ENCODE measurements at places on chromosomes 11 and 22.

- DNase-seq, result no peak
Observed at GRCh38 chr11:122797651-122798050, 40.6 kb upstream of the CRTAM start.

DNA sequence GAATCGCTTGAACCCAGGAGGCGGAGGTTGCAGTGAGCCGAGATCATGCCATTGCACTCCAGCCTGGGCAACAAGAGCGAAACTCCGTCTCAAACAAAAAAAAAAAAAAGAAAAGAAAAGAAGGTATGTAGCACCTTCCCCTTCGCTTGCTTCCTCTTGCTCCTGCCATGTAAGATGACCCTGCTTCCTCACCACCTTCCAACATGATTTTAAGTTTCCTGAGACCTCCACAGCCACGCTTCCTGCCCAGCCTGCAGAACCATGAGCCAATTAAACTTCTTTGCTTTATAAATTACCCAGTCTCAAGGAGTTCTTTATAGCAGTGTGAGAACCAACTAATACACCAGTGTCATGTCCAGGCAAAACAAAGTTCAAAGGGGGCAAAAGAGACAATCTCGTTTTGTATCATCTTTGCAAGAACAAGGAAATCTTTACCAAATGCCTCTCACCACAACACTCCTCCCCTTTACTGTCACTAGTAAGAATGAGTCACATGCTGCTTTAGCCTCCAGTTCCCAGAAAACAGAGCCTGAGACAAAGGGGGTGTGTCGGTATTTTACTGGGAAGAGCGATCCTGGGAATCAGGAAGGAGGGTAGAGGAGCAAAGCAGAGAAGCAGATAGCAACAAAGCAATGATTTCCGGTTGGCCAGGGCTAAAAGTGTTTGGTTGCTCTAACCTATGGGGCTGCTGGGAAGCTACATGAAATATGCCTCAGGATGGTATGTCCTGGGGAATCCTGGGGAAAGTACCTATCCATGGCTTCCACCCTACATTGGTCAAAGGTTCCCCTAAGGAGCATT is 10.5 kb upstream of the MCHR1 start:
- no peak for DNase-seq

GRCh38 chr11:69689484-69690319 is 14.1 kb downstream of the FGF19 start:
- no peak for DNase-seq

DNA sequence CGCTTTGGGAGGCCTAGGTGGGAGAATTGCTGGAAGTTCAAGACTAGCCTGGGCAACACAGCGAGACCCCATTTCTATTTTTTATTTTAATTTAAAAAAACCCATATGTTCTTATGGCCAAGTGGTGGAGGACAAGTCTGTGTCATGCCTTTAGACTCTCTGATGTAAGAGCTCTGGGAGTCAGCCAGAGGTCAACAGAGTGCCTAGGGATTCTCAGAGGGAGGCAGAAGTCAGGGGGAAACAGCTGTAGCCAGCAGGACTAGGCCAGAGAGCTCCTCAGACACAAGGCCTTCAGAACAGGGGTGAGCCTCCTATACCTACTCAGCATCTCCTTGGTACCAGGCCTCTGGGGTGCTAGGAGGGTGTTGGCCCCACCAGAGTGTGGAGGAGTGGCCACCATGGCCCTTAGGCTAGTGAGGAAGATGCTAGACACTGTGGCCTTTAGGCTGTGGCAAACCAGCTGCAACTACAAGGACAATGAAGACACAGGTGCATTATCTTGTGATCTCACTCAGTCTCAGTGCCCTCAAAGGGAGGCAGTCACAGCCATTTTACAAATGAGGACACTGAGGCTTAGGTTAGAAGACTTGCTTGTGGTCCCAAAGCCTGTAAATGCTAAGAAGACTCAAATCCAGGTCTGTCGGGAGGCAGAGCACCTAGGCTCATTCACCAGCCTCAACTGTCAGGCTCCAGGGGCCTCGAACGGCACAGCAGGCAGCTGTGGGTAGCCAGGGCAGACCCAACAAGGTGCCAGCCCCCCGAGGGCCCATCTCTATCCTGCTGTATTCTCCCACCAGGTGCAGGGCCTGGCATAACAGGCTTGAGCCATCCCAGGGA is 5.0 kb downstream of the ZP1 start:
- DNase-seq, result no peak

DNA sequence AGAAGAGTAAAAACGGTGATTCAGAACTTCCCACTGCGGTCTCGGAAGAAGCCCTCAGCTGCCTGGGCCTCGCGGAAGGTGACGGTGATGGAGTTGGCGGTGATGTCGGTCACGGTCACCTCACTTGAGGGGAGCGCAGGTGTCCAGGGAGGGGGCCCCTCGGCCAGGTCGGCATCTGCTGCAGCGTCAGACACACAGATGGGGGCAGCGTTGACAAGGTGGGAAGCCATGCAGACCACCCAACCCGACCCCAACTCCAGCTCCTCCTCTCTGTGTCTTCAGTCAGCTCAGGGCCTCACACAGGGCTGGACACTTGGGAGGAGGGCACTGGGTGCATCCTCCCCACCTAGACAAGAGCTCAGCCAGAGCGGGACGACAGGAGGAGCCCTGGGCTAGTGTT is 18.6 kb downstream of the CBX7 start:
- DNase-seq, result no peak

GRCh38 chr11:128342511-128343134 is 244.7 kb downstream of the ETS1 start:
- DNase-seq, result no peak

DNA sequence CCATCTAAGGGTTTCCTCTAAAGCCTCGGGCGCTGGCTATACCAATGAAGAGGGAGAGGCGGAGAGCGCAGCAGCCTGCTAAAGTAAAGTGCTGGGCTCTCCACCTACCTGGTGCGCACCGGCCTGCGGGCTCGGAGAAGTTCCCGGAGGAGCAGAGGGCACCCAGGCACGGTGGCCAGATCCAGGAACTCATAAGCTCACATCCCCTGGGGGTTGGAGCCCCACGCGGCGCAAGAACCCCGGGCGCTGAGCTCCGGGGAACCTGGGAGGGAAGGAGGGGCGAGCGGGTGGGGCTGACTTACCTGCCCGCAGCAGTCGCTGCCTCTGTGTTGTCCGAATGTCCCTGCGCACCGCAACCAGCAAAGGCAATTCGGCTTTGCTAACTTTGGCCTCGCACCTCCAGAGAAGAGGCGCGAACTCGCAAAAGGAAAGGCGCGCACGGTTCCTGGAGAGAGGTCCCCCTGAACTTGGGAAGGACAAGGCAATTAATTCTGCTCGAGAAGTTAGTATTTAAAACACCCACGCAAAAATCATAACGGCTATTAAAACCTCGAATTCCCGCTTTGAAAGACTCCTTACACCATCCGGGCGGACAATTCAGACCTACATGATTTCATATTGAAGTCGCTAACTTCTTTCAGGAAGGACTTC is 127.6 kb upstream of the C11orf58 start:
- DNase-seq, result no peak

- DNase-seq, result no peak
Observed at GRCh38 chr11:125447721-125448120, 48.3 kb downstream of the FEZ1 start.

DNA sequence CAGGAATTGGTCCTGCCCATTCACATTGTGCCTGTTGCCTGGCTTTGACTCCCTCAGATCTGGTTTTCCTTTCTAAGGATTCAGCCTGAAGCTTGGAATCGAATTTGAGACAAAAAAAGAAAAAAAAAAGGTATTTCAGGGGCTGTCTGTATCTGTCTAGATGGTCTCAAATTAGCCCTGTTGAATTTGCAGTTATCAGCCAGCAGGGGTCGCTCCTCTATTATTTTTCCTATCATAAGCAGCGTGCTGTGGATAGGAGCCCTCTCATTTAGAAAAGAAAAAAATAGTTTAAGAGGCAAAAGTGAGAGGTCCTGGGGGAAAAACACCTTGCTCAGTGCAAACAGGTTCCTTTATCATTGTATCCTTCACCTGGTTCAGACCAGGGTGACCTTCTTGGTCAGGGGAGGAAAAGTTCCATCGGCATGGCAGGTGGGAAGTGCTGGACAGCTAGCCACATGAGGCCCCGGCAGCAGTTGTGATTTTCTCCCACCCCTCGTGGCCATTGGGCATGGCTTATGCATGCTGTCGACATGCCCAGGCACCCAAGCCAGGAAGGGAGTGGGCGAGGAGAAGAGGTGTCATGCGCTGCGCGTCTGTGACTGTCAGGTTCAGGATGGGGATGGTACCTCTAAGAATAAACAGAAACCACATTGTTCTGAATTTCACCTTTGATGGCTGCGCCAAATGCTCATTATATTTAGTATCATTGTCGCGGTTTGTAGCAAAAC is 13.1 kb downstream of the OR5AK2 start:
- no peak for DNase-seq

GRCh38 chr11:60378354-60378753 is at the start of gene MS4A7:
MS4A7 (plus strand) TSS chr11:60378532; CDS start chr11:60383142, 4,610 bp downstream.
- DNase-seq, result peak; percentile 55

DNA sequence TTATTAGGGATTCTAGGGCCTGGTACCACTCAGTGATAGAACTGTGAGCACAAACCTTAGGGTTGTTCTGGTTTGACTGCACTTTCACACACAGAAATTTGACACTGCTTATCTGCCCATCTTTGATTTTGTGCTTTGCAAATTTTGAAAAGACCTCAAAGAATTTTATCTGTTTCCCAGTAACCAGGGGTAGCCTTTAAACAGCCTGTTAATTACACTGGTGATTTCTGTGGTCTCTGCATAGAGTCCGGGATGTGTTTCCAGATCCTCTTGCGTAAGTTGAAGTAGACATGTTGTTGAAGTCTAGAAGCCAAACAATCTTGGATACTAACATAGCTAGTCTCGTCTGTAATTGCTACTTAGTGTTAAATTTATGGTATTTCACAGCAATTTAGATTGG is 75.3 kb downstream of the C22orf31 start:
- DNase-seq, result no peak

GRCh38 chr11:120835601-120836228 is 188.2 kb upstream of the TBCEL start:
- no peak for DNase-seq

GRCh38 chr11:44848203-44848962 is 102.3 kb downstream of the TP53I11 start:
- no peak for DNase-seq

DNA sequence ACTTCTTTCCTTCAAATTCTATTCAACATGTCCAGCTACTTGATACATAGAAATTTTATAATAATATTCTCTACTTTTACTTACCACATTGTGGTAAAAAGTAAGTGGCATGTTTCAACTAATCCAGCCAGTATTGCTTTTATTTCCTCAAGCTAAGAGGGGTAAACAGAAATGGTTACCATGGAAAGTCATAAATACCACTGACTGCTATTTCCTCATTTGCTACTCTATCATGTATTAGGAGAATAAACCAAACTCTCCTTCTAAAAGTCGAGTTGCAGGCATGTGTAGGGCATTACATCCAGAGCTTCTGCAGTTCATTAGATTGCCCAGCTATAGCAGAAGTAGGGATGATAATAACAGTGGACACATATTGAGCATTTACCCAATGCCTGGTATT is 208.4 kb downstream of the MAML2 start:
- DNase-seq, result no peak

DNA sequence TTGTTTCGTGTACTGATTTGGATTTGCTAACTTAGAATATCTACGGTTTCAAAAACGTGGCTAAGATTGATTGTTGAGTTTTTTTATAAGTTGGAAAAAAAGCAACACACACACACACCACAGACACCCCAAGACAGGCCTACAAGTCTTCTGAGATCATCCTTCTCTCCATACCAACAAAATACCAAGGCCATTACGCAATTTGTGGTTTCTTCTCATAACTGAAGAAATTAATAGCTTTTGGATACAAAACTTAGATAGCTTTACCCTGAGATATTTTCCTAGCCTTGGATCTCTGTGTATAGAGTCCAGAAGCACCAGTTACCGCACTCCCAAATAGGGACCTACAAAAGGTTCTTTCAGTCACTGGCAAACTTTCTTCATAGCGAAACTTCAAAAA is 113.6 kb downstream of the SIK3 start:
- no peak for DNase-seq

DNA sequence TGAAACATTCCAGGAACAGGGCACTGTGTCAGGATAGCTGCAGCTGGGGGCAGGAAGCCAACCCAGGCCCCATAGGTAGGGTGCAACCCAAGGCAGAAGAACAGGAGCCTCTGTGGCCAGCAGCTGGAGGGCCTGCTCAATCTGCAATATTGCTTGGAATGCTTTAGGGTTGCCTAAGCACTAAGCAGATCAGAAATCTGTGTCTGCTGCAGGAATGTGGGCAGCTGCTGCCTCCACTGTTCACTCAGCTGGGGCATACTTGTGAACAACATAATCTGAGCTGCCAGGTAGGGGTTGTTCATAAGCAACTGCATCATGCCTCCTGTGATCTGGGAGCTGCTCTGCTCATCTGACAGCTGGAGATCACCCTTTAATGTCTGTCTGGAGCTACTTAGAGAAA is 1.7 kb downstream of the UBQLNL start:
- no peak for DNase-seq

DNA sequence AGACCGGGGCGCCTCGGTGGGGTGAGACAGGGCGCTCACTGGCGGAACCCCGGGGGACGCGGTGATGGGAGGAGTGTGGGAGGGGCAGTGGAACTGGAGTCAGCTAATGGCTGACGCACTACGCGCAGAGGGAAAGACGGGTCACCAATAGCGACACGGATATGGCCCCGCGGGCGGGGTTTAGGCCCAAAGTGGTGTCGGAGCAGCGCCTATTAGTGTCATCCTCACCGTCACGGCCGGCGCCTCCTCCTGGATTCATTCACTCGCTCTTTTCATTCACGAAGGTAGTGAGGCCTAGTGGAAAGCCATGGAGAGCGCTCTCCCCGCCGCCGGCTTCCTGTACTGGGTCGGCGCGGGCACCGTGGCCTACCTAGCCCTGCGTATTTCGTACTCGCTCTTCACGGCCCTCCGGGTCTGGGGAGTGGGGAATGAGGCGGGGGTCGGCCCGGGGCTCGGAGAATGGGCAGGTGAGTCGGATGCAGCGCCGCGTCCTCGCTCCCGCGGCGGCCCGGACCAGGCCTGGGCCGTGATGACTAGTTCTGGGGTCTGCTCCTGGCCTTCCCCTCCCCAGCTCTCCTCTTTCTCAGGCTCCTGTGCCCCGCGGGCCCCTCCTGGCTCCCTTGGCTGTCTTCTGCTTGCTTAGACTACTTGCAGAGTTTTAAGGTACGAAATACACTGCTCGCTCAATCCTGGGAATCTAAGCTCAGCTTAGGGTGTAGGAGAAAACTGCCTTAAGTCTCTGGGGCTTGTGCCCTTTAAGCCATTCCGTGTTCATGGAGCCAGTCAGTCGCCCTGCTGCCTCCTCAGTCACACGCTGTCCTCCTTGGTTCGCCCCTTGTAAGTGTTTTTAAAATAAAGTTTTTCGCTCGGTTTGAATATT is at the start of gene HSD17B12:
Gene HSD17B12, plus strand, starts transcription at position 218 of the 880 bp plus-strand sequence. Its CDS starts 90 bp downstream, at position 308.
- DNase-seq, result peak; percentile 97

DNA sequence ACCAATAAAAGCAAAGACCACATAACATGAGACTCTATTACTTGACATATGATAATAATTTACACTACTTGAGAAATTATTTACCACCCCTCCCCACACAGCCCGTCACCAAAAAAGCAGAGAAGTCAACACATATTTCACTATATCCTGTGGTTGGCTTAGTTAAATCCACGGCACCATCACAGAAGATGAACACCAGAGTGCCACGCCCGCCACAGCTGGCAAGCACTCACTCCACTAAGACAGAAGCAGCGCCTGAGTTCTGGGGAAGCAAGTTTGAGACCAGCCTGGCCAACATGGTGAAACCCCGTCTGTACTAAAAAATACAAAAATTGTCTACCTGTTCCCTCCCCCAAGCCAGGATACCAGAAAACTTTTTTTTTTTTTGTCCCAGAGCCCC is 53.1 kb downstream of the PACSIN2 start:
- no peak for DNase-seq
